ENCODE measurements at places on chromosomes 11 and 22. TPM values are rescaled to one million over a fixed set of nuclear protein-coding genes. Genes with fewer than 3 reads are reported as not detected.

DNA sequence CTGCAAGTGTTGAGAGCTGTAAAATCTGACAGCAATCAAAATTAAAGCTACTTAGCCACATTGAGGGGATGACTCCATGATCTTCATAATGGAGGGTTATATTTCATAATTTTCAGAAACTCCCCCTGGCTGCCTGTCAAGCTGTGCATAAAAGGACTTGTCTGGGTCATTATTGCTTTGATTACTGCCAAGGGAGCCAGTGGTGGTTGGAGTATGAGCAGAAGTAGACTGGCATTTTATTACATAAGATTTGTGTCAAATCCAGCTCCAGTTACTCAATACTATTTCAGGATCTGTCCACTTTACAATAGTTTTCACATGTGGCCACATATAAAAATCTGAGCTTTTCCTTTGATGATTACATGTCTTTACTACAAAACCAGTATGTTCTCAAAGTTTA, 108.9 kb upstream of the SLC5A12 start:
- no peak overlapping the region for H3K4me3 ChIP-seq
- DNase-seq, result no peak
- no peaks in the 10 kb centered on the region for H3K27me3 ChIP-seq

DNA sequence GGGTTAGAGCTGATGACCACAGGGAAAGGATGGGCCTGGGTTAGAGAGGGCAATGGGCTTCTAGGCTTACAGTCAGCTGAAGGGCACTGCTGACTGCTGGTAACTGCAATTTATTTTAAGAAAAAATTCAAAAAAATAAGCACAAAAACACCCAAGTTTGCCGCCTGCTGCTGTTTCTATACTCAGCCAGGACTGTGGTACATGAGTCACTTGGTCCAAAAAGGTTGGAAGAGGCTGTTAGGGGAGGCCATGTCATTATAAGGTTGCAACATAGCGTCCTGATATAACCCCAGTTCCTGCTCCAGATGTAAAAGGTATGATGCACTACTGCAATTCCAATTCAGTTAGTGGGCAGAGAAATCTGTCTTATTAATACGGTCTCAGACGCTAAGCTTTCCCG, 98.9 kb downstream of the ETS1 start:
- DNase-seq, result no peak
- H3K4me1 ChIP-seq, result peaks cover 16% of the 10 kb centered on the region
- H3K4me3 ChIP-seq, result no peak overlapping the region
- peaks cover 9% of the 10 kb centered on the region for H3K36me3 ChIP-seq

DNA sequence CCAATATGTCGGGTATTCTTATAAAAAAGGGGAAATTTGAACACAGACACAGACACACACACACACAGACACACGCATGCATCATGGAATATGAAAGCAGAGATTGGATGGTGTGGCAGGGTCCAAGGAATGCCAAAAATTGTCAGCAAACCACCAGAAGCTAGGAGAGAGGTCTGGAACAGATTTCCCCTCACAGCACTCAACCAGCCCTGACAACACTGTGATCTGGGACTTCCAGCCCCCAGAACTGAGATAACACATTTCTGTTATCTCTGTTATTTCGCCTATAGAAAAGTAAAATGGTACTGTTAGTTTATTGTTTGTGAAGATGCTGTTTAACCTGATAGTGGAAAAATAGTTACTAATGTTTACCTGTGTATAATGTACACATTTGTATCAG, 145.4 kb upstream of the ZBED5 start:
- no peaks in the 10 kb centered on the region for H3K4me1 ChIP-seq
- DNase-seq, result no peak
- H3K36me3 ChIP-seq, result no peaks in the 10 kb centered on the region
- H3K27me3 ChIP-seq, result no peaks in the 10 kb centered on the region
- no peak overlapping the region for H3K27ac ChIP-seq

DNA sequence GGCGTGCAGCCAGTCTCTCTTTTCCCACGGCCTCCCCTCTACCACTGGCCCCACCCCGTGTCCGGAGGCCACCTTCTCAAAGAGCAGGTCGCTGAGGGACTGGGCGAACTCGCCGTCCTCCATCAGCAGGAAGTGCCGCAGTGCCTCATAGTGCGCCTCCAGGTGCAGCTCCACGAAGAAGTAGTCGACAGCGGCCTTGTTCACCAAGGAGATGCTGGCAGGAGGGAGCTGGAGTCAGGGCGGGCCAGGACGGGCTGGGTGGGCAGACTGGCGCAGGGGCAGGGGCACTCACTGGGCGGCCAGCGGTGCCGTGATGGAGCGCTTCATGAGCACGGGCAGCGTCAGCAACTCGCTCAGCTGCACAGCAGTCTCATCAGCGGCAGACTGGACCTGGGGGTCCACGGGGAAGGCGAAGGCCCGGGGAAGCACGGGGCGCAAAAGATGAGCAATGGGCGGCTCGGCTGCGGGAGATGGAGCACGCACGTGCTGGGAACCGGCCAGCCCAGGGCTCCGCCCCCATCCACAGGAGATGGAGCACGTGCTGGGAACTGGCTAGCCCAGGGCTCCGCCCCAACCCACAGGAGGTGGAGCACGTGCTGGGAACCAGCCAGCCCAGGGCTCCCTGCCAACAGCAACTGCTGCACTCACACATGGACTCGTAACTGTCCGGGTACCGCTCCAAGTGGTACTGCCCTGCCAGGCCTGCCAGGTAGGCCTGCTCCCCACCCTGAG, 18.4 kb downstream of the SELENOO start:
- no peak overlapping the region for H3K4me3 ChIP-seq
- H3K4me1 ChIP-seq, result no peaks in the 10 kb centered on the region
- no peak overlapping the region for H3K27ac ChIP-seq

DNA sequence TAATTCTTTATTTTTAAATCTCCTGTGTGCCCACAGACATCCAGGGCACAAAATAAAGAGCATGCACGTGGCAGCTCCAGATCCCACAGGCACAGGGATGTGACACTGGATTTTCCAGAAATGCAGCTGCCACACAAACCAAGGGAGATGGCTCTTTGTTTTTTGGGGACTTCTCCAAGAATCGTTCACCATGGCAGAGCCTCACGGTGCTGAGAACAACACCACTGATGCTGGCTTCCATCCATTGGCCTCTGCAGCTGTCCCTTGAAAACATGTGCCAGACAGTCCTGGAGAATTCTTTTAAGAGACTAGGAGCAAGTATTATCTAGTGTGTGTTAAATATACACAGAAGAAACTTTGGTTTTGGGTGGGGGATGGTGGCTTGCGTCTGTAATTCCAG, 108.4 kb upstream of the SLC22A12 start:
- H3K36me3 ChIP-seq, result no peaks in the 10 kb centered on the region
- H3K4me1 ChIP-seq, result no peaks in the 10 kb centered on the region
- DNase-seq, result no peak
- H3K4me3 ChIP-seq, result no peak overlapping the region

DNA sequence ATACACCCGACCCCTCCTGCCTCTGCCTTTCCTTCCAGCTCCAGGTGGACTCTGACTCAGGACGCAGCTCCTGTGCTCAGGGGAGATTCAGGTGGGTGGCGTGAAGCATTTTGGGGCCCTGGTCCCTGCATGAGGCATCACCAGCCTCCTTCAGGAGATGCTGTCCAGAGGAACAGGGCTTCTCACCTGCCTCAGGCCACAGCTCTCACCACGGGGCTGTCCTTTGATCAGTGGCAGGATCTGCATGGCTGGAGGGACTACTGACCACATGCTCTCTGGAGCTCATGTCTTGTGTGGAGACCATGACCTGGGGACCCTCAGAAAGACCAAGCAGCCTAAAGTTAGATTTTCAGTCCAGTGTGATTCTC, 58.8 kb downstream of the GGTLC2 start:
- H3K36me3 ChIP-seq, result no peaks in the 10 kb centered on the region
- H3K4me1 ChIP-seq, result no peaks in the 10 kb centered on the region
- H3K27ac ChIP-seq, result no peak overlapping the region
- no peaks in the 10 kb centered on the region for H3K27me3 ChIP-seq
- H3K4me3 ChIP-seq, result no peak overlapping the region
- DNase-seq, result no peak

RFPL2 gene
- total RNA-seq, result not detected

RAB36 gene
- 30.5 TPM for total RNA-seq

All from kidney (tissue), 22 donors.